ENCODE measurements at places on chromosomes 11 and 22.

- DNase-seq, result no peak
These were observed 924.6 kb upstream of the FAT3 start for GRCh38 chr11:91299980-91300379.

- DNase-seq, result no peak
These were observed 12.9 kb downstream of the CWC15 start for GRCh38 chr11:94960488-94960887.

- DNase-seq, result no peak
These were observed 43.0 kb downstream of the P4HA3 start for GRCh38 chr11:74268456-74268855.

DNA sequence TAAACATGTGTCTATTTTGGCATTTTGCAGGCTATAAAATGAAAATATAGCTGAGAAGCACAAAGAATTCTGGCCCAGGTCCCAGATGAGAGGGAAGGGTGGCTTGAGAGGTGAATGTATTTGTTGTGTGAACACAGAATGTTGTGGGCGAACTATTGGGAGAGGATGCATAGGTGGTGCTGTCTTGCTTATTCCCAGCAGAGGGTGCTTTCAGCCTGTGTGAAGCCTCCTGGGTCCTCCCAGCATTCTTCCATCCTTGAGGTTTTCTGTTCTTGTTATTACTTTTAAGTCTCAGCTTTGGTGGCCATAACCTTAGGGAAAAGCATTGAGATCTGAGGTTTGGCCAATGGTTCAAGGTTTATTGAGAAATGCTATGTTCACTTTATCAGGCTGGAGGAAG lies 108.7 kb upstream of the SNX19 start:
- DNase-seq, result no peak

DNA sequence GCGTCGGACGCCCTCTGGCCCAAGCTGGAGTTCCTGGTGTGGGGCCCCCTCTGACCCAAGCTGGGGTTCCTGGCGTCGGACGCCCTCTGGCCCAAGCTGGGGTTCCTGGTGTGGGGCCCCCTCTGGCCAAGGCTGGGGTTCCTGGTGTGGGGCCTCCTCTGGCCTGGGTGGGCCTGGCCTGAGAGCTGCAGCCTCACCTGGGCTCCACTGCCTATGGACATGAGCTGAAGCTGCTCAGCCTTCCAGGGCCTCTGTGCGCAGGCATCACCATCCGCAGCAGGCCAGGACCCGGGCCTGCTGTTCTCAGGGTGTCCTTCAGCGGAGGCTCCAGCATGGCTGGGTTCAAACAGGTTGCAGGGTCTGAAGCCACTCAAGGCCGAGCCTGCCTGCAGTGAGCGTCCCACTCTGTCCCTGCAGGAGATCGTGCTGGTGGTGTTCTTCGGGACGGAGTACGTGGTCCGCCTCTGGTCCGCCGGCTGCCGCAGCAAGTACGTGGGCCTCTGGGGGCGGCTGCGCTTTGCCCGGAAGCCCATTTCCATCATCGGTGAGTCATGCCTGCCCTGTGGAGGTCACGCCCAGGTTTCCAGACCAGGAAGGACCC lies 125.5 kb downstream of the KCNQ1 start:
- DNase-seq, result no peak

DNA sequence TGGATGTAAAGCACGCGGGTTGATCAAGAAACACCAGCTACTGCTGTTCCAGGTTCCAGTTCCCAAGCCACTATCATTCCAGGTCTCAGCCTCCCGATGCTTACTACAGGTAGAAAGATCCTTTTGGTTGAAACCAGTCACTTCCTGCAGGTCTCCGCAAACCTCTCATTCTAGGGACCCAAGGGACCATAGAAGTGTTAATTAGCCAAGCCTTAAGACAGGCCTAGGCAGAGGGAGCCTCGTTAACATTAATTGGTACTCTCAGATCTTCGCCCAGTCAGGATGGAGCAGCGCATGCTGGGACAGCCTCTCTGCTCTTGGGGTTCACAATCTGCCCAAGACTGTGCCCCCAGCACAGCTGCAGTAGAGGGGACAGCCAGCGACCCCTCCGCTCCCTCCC lies 11.2 kb upstream of the OAF start:
- no peak for DNase-seq
